ENCODE measurements at places on chromosomes 16 and 17.

GRCh38 chr17:36592316-36592715 lies 637 bp downstream of the DHRS11 start:
- peak; percentile 49 for DNase-seq

GRCh38 chr16:72094266-72094610 lies 591 bp downstream of the DHX38 start:
- no peak for DNase-seq

GRCh38 chr16:10297341-10298006 lies 88.4 kb upstream of the ATF7IP2 start:
- peak; percentile 69 for DNase-seq

DNA sequence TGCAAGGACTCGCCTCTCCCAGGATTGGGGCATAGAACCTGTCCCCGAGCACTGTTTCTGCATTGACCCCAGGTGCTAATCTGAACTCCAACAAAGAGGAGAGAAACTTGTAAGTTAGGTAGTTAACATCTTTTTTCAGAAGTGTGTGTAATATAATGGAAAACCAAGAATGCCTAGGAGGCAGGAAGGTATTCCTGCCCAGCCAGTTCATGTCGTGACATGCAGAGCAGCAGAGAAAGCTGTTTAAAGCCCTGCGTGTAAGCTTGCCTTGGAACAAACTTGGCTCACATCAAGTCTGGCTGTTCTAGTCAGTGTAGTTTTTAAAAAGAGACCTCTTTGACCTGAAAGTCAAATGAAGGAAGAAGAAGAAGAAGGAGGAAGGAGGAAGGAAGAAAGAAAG lies 2.1 kb upstream of the GNA13 start:
- no peak for DNase-seq

DNA sequence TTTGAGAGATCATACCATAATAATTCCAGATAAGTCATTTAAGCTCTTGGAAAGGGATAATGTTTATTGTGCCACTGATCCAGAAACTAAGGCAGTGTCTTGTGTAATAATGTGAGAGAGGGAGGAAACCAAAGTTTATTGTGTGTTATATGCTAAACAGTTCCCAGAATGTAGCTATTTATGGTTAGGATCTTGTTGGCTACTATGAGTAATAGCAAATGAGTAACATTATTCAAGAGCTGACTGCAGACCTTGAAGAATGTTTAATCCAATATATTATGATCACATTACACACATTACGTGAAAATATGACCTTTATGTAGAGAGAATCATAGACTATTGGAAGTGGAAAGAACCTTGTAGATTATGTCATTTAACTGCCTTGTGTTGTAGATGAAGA lies 139.5 kb downstream of the BCAS3 start:
- DNase-seq = no peak
